Large intestine (tissue), 12 donors: ENCODE measurements at places on chromosomes 1 and 21. TPM values are rescaled to one million over a fixed set of nuclear protein-coding genes. Genes with fewer than 3 reads are reported as not detected.
A peak's percentile ranks its signal among the peaks of the same experiment; 100 is the strongest.

DNA sequence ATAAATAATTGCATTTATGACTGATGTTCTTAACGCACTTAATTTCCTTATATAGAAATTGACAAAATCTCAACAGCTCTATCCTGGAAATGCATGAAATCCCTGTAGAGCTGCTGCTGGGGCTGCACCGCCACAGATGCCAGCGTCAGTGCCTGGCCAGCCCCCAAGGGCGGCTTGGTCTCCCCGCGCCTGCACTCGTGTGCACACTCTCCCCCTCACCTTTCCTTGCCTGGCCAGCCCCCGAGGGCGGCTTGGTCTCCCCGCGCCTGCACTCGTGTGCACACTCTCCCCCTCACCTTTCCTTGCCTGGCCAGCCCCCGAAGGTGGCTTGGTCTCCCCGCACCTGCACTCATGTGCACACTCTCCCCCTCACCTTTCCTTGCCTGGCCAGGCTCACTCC, 11.3 kb downstream of the TPRG1L start:
- no peak for DNase-seq

GRCh38 chr1:42817440-42817767, 207 bp upstream of the SVBP start:
- DNase-seq = peak; percentile 4

PODN gene
- 7.6 TPM for polyA plus RNA-seq

SHE gene
- polyA plus RNA-seq = 6.1 TPM

ATP8B2 gene
- polyA plus RNA-seq = 10.9 TPM

RAB7B gene
- polyA plus RNA-seq = 5.4 TPM
